ENCODE measurements at places on chromosomes 6 and 20.

GRCh38 chr20:59751075-59751711 is 146.9 kb downstream of the PHACTR3 start:
- DNase-seq = peak; percentile 78

DNA sequence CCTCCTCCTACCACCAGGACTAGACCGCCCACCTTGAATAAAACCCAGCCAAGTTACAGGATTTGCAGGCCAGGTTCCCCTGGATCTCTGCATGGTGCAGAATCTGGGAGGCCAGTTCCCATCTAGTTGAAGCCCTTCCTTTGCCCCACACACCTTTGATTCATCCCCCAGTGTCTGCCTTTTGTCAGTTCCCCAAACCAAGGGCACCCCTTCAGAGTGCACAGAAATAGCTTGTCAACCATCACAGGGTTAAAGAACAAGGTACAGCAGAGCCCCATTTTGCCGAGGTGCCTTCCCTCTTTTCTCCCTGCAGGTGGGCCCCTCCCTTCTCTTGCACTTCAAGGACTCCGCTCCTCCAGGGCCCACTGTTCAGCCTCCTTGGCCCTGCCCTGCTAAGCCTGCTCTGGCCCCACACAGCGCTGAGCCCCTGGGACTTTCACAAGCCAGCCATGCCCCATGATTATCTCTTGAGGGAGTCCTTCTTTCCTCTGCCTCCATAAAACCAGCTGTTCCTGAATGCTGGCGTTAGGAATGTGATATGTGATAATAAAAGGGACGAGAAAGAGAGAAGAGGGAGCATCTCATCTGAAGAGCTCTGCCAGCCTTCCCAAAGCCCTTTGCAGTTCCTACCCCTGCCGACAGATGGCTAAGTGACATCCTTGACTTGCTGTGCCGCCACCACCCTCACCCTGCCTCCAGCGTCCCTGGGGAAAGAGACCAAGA is 280.3 kb downstream of the CDC5L start:
- DNase-seq = peak; percentile 63

- no peak for DNase-seq
Measured at GRCh38 chr6:132168961-132169360, 217.8 kb upstream of the CCN2 start.

- DNase-seq = no peak
Measured at GRCh38 chr6:150024646-150025155, 631 bp downstream of the RAET1L start.

DNA sequence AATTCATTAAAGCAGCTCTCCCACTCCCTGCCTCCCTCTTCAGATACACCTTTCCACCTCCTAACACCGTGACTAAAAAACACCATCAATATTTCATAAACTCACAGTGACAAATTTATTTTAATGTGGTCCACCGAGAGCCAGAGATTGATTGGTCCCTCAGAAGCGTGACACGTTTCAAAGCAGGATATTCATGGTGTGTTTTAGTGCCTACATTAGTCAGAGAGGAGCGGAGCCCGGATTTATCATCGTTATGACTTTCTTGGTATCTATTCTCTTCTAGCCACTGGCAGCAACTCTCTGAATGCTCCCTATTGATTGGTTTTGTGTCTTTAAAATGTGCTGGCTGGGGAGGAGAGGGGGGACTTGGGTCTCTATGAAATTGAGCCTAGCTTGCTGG is 265.3 kb downstream of the DHX35 start:
- no peak for DNase-seq

DNA sequence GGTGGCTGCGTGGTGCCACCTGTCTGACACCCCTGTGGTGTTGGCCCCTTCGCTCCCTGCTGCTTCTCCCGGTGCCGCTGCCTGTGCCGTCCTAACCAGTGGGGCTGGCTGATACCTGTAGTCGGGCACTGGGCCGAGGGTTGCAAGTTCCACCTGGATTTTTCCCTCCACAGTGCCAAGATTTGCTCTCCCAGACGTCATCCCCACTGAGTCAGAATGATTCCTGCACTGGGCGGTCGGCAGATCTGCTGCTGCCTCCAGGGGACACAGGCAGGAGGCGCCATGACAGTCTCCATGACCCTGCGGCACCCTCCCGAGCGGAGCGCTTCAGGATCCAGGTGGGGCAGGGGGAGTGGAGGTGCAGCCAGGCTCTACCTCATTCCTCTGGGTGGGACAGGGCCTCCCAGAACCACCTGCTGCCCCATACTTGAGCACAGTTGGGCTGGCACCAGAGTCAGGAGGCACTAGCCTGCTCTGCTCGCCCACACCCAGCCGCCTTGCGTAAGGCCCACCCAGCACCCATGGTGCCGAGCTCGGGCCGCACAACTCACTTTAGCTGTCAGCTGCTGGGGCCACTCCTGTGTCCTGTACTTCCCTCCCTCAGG is 60.2 kb downstream of the TCP11 start:
- no peak for DNase-seq

DNA sequence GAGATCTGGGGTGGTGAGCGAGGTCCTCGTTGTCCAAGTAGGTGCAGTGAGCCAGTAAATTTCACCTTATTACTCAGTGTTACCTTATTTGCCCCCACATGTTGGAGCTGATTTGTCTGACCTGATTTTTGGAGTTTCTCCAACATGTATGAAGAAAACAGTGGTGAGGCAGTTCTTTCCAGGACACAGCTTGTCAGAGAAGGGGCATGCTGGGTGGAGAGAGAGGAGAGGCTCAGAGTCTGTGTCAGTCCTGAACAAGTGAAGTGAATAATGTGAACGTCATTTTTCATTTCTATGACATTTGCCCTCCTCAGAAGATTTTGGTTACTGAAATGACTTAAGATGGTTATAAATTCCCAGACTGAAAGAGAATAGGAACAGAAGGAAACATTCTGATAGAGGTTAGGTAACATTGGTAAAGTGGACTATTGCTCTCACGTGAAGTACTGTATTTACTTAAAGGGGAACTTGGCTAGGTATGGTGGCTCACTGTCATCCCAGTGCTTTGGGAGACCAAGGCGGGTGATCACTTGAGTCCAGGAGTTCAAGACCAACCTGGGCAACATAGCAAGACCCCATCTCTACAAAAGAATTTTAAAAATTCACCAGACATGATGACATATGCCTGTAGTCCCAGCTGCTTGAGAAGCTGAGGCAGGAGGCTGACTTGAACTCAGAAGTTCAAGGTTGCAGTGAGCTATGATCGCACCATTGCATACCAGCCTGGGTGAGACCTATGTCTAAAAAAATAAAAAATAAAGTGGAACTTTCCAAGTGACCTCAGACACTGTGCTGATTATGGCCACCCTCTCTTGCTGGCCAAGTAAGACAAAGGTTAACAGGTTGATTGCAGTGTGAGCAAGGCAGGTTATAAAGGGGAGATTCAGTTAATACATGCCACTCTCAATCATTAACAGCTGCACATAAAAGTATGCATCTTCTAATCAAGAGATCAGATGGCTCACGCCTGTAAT is 184.3 kb downstream of the EDN1 start:
- DNase-seq = no peak

DNA sequence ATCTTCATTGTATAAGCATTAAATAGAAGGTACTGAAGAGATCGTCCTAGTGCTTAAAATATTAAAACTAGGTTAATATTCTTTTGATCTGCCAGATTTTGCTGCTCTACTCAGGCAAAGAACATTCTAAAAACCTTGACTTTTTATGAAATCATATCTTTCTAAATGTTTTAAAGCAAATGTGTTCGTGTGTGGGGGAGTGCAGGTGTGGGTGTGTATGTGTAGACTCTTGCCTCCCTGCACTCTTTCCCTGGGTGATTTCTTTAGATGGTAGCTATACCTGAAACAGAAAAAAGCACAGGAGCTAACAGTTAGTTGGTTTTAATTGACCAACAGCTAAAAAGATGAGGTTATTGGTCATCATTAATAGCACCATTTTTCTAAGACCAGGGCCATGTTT is 5.7 kb downstream of the NRSN1 start:
- no peak for DNase-seq

- no peak for DNase-seq
Measured at GRCh38 chr20:13423472-13424173, 202.5 kb downstream of the ISM1 start.

DNA sequence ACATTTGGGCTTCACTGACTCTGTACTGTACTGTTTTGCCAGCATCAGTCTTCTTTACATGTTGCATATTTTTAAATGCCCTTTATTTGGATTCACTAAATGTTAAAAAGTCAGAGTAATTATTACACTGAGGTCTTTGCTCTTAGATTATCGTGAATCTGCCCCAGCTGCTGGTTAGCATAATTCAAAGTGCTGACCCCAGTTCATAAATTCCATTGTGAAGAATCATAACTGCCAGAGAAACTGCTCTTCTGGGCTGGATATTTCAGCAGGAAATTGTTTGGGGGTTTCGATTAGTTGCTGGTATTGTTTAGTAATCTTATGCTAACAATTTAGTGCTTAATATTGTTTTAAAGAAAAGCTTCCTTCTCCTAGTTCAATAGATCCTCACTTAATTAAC is 682.1 kb upstream of the MAP3K7 start:
- no peak for DNase-seq

DNA sequence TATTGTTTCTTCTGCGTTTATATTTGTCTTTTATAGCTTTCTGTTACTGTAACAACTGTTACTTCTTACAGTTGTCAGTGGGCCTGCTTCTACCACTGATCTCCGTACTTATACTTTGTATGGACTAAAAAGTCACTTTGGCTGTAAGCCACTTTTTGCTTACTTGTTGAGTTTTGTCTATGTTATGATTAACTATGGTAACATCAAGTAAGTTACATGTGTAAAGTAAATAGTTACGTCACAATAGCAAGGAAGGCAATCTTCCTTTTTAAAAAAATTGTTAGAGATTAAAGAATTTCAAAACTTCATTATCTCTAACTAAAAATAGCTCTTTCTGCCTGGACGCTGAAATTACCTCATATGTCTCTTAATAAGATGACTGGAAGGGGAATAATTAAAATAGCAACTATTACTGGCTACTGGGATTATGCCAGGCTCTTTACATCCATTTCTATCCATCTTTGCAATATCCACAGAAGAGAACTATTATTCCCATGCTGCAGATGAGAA is 10.9 kb downstream of the TFB1M start:
- DNase-seq = no peak

GRCh38 chr6:14450133-14450504 is 332.5 kb downstream of the CD83 start:
- no peak for DNase-seq

- DNase-seq = no peak
Measured at GRCh38 chr20:52025938-52026337, 165.6 kb downstream of the ZFP64 start.

DNA sequence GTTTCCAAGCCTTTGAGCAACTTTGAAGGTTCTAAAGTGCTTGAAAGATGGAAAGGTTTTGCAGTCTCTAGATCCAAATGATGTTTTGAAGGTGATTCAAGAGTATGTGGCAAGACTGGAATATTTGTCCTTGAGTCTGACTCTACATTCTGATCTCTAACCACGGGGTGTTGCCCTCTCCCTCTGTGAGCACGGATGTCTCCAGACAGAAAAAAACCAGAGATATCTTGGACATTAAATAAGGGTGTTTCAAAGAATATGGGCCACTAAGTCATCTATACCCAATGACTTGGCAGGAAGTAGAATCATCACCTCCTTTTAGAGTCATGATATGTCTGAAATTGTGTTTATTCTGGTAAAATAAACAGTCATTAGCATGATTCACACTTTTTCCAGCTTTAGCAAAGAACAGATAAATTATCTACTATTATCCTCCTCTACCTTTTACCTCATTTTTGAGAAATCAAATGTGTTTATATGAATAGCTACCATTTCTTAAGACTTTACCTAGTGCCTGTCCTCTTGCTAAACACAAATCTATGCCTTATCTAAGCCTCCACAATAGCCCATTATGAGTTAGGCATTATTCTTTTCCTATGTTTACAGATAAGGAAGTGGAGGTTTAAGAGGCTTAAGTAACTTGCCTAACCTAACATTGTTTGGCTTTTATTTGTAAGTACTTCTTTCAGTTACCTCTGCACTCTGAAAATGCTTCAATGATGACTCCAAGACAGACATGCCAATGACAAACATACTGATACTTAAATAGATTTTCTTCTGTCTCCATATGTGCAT is 384.4 kb downstream of the BMP2 start:
- no peak for DNase-seq

DNA sequence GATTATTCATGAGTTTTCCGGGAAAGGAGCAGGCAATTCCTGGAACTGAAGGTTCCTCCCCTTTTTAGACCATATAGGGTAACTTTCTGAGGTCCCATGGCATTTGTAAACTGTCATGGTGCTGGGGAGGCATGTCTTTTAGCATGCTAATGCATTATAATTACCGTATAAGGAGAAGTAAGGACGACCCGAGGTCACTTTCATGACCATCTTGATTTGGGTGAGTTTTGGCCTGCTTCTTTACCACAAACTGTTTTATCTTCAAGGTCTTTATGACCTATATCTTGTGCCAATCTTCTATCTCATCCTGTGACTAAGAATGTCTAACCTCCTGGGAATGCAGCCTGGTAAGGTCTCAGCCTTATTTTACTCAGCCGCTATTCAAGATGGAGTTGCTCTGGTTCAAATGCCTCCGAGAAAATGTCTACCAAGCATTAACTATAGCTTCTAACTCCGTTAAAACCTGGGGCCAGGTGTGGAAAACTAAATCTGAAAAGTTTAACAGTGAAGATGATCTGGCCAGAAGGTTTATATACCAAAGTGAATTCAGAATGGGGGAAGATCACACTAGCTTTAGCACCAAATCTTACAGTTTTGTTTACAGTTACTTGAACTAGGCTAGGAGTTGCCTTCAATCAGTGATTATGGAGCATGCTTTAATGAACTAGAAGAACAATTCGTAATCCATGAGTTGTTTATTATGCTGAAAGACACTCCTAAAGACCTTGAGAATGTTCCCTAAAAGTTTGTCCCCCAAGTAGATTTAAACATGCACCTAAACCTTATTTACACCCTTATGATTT is 80.0 kb upstream of the TOP1 start:
- no peak for DNase-seq

- no peak for DNase-seq
Measured at GRCh38 chr6:22110061-22110460, 186.8 kb downstream of the PRL start.

DNA sequence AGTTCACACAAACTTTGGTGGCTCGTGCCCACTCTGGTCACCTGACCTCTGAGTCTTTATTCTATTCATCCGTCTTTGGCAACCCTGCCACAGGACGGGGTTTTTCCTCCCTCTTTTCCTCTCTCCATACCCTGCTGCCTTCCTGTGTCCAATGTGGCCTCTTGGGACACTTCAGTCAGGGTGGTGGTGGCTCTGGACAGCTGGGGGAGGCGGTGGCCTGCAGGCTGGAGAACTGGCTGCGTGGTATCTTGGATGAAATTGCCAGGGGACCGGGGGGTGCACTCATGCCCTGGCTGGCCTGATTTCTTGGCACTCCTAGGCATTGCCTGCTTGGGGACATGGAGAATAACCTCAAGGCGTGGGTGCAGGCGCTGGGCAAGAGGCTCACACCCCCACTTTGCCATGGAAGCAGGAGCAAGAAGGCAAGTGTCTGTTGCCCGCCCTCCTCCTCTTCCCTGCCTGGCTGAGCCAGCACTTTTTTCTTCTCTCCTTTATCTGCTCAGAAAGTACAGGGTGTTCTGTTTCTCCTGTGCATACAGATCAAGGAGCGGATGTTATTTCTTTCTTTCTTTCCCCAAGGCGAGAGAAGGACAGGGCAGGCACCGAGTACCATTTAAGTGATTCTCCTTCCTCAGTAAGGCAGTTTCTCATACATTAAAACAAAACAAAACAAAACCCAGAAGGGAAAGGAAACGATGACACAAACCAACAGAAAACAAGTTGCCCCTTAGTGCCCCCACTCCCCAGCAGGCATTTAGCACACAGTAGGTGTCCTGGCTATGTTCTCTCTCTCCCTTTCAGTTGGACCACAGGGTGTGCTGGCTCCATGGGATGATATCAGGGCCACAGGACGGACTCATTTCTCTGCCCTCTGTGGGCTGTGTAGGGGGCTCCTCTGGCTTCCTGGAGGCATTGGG is 155.5 kb upstream of the RNF24 start:
- DNase-seq = peak; percentile 61
